Endothelial cell of umbilical vein (primary cell): ENCODE measurements at places on chromosomes 16 and 17. TPM values are rescaled to one million over a fixed set of nuclear protein-coding genes. Genes with fewer than 3 reads are reported as not detected.

AGRP gene
- polyA plus RNA-seq: not detected in 2 replicates

DNA sequence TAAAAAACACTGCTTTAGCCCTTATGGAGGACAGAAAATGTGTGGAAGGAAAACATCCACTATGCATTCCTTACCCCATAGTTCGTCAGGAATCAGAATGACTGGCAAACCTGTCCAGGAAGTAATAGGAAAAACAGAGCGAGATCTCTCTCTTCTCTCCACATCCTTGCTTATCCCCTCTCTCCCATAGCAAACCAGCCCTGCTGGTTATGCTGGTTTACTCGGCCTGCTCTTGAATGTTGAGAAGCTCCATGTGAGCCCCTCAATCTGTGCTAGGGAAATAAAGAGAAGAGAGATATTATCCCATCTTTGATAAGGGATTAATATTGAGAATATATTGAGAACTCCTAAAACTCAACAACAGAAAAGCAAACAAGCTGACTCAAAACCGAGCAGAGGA lies 402.8 kb upstream of the RBFOX1 start:
- DNase-seq: no peak

DNA sequence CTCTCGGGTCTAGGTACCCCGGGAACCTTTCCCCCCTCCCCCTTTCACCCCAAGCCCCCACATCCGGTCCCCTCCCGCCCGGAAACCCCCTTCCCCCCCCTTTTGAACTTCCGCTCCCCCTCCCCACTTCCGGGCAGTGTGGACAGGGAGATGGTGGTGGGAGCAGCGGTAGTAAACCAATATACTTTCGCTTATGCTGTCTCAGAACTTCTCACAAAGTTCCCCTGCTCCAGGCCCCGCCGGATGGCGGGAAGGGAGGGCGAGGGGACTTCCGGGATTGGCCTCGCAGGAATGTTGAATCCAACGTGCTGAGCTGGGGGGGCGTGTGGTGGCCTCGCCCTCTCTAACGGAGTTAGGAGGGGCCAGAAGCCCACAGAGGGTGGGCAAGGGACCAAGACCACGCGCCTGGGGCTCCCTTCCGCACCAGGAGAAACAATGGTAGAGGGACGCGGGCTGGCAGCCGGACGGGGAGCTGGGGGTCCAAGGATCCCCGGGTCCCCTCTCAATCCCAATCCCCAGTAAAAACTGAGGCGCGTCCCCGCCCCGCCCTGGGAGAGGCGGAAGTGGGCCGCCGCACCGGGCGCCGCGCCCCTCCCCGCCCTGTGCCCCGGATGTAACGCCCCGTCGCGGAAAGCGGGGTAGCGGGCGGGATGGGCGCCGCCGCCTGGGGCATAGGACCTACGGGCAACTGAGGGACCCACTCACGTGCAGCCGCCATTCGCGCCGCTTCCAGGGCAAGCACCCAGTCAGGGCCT lies 742 bp downstream of the PFN1 start:
- peak; percentile 36 for DNase-seq

- no peak for DNase-seq
These were observed 28.5 kb downstream of the DNAH17 start for GRCh38 chr17:78548725-78549124.

CCL3 gene
- polyA plus RNA-seq: not detected in 2 replicates

DNA sequence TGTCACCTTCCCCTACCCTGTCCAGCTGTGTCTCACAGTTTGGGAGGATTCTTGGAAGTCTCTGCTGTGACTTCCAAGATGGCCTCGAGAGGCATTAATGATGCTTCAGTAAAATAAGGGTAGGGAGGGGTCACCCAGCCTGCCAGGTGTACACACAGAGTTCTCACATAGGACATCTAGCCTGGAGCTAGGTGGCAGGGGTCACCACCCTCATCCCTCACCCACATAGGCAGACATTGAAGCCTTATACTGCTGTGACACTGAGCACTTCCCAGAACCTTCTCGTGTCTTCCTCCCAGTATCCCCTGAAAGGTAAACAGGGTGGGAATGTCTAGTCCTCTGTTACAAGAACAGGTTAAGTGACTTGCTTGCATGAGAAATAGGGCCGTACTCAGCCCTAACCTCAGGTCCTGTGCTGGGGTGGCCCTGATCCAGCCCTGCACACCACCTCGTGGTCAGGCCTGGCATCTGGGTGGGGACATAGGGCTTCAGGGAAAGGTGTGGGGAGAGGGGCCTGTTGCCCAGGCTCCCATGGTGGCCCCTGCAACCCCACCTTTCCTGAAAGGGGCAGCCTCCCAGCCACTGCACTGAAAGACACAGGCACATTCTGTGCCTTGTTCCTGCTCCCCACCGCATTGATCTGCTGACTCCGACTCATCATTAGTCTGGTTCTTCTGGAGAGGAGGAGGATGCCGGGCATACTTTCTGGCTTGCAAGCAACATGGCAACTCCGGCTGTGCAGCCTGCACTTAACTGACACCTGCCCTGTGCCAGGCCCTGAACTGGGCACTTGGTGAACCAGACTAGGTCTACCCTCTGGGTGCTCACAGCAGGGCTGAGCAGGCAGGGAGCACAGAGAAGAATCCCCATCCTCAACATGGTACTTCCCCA lies 3.6 kb upstream of the MMP15 start:
- no peak for DNase-seq

TMEM88 gene
- 165 and 185 TPM in 2 replicates for polyA plus RNA-seq

KCNJ16 gene
- polyA plus RNA-seq: 0.07 and 0.08 TPM in 2 replicates

GRCh38 chr16:85279825-85280545 lies 167.7 kb upstream of the CIBAR2 start:
- no peak for DNase-seq

DNA sequence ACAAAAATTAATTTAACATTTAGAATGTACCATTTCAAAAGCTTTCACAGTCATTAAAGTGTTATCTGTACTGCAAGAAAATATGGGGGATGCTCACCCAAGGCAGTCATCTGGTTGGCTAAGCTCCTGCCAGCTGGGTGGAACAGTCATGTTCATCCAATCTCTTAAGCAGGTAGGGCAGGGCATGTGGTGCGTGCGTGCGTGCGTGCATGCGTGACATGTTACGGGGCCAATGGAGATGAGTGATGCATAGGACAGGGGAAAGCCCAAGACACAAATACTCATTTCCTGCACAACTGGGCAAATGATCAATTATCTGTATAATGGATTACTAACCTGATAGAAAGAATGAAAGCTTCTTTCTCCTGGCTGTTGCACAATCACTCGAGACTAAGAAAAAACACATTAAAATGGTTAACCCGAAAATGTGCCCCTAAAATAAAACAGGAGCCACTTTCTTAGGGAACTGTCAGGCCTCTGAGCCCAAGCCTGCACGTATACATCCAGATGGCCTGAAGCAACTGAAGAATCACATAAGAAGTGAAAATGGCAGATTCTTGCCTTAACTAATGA lies 104.4 kb downstream of the MYO1D start:
- no peak for DNase-seq

NXPH3 gene
- polyA plus RNA-seq: 1.7 and 2.1 TPM in 2 replicates

TBC1D3G gene
- polyA plus RNA-seq: not detected in 2 replicates

DNA sequence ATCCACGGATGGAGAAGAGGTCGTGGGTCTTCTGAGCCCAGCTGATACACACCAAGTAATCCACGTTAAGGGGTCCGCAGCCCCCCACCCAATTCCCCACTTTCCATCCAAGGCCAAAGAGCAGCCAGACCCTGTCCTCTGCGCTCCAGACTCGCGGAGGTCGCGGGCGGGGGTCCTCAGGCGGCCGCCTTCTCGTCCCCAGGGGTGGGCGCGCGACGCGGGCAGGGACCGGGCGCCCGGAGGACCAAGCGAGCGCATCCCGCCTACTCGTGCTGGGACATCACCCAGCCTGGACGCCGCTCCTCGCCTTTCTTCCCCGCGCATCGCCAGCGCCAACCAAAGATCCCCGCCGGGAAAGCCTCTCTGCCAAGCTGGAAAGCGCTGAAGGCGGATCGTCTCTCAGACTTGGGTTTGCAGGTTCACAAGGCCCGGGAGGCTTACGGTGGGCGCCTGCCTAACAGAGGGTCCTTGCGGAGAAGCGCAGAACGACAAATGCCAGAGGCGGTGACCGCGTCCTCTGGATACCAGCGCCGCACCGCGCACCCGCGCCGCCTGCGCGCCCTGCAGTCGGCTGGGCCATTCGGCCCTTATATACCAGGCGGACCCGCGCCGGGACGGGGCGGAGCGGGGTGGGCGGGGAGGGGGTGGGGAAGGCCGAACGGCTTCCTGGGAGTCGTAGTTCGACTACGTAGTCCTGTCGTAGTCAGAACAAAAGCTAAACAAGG lies 471.6 kb downstream of the SOX9 start:
- no peak for DNase-seq

DNA sequence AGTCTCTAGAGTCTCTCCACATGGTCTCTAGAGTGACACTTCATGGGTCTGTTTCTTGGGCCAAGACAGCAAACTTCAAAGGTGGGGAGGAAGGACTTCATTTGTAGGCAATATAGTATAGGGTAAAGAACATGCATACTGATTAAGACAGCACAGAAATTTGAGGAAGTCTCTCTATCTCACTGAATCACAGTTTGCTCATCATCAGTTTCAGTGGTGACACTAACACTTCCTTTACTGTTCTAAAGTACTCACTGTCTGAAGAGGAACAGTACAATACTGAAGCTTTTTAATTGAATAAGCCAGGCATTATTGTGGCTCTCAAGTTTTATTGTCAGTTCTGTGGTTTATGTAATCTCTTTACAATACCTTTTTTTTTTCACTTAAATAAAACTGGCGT lies 656.4 kb upstream of the CDH8 start:
- DNase-seq: no peak
